Astrocyte of the hippocampus (primary cell): ENCODE measurements at places on chromosomes 3 and 15.
A peak's percentile ranks its signal among the peaks of the same experiment; 100 is the strongest.

DNA sequence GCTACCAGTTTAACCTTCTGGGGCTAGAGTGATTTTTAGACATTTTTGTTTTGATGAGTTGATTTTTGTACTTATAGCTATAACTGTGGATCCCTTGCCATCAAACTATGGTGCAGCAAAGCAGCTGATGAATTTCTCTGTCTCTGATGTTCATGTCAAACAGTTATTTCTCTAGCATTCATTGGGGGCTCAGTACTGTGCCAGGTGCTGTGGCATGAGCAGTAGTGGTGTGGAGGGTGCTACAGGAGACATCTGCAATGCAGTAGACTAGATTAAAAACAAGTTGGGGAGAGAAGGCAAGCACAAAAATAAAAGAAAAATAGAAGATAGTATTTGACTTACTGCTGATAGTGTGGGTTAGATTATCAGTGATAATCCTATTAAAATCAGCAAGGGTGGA lies 95.3 kb downstream of the AKAP13 start:
- no peak for DNase-seq

- no peak for DNase-seq
These were observed 37.3 kb downstream of the CACNA2D2 start for GRCh38 chr3:50466177-50466576.

GRCh38 chr3:42216931-42217333 lies 49.1 kb downstream of the CCK start:
- no peak for DNase-seq

DNA sequence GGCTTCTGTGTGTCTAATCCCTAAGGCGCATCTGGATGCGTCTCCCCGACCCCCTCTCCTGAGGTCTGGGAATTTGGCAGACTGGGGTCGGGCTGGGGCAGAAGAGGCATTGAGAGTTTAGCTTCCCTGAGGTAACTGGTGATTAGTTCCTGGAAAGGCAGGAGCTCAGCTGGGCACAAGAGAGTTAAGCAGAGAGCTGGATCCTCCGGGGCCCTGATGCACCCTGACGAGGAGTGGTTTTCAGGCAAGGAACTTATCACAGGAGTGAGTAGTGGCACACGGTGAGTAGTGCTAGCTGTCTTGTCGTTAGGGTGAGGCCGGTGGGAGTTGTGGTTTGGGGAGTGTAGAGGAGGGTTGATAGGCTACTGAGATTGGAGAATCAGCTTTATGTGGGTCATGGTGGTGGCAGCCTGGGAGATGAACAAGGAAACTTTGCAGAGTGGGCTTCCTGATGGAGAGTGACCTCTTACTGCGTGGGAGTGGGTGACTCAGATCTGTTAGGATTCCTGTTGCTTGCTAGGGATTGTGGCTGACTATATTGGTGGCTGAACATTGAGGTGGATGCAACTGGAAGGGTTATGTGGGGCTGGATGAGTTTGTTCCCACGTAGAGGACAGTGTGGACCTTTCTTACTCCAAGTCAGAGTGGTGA lies 897 bp downstream of the RAD54L2 start:
- peak; percentile 66 for DNase-seq

GRCh38 chr3:134445636-134446035 lies 40.1 kb downstream of the ANAPC13 start:
- peak; percentile 74 for DNase-seq

- no peak for DNase-seq
These were observed 60.2 kb downstream of the TMEM44 start for GRCh38 chr3:194572944-194573491.

GRCh38 chr15:98891301-98891700 lies 116.3 kb downstream of the PGPEP1L start:
- DNase-seq = no peak

- DNase-seq = peak; percentile 65
These were observed 52.1 kb downstream of the EDEM1 start for GRCh38 chr3:5239602-5240001.

GRCh38 chr15:92155934-92156333 lies 237.7 kb upstream of the ST8SIA2 start:
- DNase-seq = no peak

DNA sequence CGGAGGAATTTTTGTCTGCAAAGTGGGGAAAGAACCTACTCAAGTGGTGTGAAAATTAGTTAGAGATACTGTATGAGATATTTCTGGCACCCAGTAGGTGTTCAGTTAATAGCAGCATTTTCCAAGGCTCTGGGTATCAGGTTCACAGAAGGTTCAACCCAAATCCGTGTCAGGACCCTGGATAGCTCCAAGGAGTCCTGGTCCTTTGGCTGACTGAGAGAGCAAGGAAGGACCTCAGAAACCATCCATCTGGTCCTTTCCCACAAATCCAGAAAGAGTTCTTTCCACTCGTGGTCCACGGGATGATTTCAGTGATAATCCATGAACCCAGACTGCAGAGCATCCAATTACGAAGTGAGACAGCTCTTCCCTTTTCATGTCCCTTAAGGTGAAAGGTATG lies 51.4 kb downstream of the SLC6A11 start:
- DNase-seq = peak; percentile 55

DNA sequence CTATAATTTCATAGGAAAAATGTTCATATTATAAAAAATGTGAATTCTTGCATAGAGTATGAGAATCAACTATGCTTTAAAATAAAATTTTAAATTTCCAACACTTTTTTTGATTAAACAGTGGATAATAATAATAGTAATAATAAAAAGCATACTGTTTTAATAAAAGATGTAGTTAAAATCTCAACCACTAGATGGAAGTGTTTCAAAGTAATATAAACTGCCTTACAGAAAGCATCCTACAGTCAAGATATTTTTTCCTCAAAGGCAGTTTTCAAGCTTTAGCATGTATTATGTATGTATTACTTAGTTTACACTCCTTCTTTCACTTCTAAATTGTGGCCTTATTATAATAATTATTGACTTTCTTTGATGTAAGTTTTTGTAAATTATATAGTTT lies 217.5 kb downstream of the CHL1 start:
- peak; percentile 19 for DNase-seq

DNA sequence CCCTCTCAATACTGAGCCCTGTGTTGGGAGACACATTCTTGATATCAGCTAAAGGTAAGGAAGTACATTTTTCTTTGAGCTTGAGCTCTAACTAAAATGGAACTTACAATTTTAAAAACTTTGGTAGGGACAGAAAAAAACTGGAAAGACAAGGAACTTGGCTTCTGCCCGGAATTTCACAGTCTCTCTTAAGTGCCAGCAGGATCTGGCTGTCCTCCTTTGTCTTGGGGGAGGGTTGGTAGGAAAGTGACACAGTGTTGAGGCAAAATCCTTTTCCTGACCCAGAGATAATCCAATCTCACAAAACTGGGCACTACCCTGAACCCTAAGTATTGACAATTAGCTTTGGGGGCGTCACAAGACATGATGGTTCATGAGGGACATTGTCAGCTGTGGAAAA lies 45.3 kb downstream of the ZPLD1 start:
- DNase-seq = no peak

- peak; percentile 33 for DNase-seq
These were observed 1030.8 kb upstream of the CFAP20DC start for GRCh38 chr3:60080648-60081047.

DNA sequence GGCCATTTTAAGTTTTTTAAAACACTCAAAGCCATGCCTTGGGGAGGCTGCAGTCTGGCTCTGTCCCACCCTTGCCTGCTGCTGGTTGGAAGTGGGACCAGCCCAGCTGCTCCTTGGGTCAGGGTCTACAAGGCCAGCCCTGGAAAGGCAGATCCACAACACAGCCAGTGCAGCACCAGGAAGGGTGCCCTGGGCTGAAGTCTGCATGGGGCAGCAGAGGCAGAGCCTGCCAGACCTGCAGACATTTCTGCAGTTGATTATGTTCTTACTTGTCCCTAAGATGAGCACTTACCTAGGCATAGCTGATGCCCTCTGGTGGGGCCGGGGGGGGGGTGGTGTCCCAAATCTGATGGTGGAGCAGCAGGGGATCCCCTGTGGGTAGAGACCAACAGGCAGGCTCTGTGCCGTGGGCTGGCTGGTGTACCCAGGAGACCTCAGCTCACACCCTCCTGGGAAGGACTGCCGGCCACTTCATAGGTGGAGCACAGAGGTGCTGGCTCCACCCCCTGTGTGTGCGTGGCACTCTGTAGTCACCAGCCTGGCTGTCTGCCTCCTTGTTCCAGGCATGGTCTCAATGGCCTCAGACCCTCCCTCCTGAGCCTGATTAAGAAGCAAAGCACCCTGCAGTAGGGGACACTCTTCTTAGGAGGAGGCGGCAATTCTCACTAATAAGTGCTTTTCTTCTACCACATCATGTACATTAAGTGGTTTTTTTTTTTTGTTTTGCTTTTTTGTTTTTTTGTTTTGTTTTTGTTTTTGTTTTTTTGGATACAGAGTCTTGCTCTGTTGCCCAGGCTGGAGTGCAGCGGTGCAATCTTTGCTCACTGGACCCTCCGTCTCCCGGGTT lies 97.4 kb upstream of the KLF13 start:
- peak; percentile 25 for DNase-seq

DNA sequence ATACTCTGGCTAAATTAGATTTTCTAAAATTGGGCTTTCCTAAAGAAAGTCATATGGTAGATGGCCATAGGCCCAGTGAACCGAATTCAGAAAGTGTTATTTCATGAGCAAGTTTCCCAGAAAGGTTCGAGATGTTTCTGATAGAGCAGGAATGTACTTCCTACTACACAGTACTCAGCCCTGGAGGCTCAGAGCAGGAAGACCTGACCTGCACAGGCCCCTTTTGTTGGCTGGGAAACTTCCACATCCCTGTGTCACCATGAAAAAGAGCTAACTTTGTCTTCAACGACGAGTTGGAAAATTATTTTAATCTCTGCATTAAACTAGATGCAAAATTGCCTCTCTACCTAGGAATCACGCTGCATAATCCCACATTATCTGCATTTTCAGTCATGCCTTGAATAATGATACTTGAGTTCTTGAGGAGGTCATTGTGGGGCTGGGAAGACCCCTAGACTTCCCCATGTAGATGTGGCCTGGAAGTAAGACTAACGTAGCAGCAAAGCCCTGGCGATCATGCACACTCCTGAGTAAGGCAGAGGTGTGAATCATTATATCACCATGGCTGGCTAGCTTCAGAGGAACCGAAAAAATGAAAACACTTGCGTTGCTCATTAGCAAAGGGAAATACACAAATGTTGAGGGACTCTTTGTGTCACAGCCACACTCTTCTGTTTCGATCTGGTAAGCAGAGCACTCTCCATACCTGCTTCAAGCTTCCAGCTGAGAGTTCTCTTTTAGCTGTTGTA lies 47.1 kb downstream of the CMTM7 start:
- peak; percentile 15 for DNase-seq

DNA sequence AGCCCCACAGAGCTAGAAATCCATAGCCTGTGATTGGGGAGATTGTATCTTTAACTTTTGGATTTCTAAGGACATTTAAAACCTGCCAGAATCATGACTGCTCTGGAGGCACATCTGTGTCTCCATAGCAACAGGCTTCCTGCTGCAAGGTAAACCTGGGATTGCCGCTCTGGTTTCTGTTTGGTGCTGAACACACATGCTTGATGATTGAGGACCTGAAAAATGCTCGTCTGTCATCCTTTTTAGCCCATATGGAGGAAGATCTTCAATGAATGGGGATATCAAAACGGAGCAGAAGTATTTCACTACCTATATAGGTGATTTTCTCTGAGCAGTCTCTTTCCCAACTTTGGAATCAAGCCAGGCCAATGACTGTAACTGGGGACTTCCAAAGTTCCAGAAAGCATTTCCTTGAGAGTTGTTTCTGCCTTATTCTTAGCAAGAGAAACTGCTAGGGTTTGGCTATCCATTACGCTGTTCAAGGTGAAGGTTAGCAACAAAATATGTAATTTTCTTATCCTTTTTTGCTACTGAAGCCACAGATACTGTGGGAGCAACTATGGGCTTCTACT lies 96.5 kb upstream of the TNIK start:
- peak; percentile 18 for DNase-seq

DNA sequence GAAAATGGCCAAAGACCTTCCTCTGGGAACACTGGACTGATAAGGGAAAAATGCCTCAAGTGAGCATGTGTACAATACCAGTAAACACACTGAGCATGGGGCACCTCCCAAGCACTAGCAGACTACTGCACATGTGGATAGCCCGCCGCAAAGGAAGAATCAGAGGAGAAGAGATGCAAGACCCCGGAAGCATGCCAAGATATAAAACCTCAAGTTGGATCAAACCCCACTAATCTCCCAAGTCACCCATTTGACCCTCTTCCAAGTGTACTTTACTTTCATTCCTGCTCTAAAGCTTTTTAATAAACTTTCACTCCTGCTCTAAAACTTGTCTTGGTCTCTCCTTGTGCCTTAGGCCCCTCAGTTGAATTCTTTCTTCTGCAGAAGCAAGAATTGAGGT lies 121.1 kb upstream of the PLAAT1 start:
- no peak for DNase-seq

DNA sequence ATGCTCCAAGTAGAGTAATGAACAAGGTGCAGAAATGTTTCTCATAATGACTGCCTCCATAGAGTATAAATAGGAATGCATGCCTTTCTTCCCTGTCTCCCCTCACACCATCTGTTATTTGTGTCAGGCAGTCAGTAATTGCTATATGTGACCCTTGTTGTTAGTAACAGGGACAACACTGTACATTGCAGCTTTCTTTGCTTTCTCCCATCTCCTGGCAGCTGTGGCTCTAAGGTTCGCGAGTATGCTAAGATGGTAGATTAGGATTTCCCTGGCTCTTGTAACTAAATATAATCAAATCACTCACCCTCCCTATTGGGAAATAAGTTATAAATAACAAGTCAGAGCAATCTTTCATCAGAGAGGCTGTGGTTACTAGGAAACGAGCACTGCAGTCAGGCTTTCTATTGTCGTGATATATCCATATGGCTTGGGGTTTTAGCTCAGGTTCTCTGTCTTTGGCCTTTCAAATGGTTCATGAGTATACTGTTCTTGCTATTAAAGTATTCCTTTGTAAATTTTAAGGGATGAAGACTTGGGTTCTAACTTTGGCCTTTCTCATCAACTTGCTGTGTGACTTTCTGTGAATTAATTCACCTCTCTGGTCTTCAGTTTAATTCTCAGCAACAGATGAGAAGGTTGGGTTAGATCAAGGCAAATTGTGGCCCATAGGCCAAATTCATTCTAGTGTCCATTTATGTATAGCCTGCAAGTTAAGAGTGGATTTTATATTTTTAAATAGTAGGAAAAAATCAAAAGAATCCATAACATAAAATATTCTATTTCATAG lies 8.1 kb upstream of the MINDY4B start:
- DNase-seq = no peak

GRCh38 chr15:68431792-68432401 lies at the start of gene ITGA11:
ITGA11 (minus strand) TSS chr15:68432163; CDS start chr15:68432066, 97 bp downstream.
- peak; percentile 88 for DNase-seq

GRCh38 chr15:83651541-83651940 lies 2.4 kb upstream of the ADAMTSL3 start:
- DNase-seq = no peak

GRCh38 chr3:62375655-62376453 lies 2.5 kb upstream of the FEZF2 start:
- DNase-seq = no peak
